Stimulated activated CD8-positive, alpha-beta memory T cell treated with anti-CD3 and anti-CD28 coated beads, Interleukin-4, amount 100 ng/mL, for 1 hour (primary cell): ENCODE measurements at places on chromosomes 3 and 15.

DNA sequence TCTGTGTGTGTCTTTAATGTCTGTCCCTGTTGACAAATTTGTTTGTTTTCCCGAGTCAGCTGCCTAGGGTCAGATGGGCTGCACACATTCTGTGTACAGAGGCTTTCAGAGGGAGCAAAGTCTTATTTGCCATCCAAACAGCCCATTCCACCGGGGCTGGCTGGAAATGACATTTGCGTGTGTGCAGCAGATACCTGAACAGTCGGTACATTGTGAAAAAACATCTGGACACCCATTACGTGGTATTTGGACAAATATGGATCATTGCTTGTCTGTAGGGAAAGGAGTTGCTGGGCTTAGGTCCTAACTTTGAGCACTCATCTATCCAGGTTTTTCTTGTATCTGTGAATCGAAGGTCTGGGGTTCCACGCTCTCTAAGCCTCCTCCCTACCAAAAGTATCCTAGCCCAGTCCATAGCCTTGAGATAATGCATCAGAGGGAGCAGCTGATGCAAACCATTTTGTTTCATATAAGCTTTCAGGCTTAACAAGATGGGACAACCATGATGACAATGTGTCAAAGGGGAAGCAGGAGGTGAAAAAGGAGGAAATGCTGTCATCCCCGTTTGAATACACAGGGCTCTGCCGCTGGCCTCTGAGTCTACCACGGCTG, 22.2 kb upstream of the CMTM8 start:
- no peak for DNase-seq

- no peak for DNase-seq
These were observed 1.0 kb upstream of the ISY1 start for GRCh38 chr3:129161860-129162271.

DNA sequence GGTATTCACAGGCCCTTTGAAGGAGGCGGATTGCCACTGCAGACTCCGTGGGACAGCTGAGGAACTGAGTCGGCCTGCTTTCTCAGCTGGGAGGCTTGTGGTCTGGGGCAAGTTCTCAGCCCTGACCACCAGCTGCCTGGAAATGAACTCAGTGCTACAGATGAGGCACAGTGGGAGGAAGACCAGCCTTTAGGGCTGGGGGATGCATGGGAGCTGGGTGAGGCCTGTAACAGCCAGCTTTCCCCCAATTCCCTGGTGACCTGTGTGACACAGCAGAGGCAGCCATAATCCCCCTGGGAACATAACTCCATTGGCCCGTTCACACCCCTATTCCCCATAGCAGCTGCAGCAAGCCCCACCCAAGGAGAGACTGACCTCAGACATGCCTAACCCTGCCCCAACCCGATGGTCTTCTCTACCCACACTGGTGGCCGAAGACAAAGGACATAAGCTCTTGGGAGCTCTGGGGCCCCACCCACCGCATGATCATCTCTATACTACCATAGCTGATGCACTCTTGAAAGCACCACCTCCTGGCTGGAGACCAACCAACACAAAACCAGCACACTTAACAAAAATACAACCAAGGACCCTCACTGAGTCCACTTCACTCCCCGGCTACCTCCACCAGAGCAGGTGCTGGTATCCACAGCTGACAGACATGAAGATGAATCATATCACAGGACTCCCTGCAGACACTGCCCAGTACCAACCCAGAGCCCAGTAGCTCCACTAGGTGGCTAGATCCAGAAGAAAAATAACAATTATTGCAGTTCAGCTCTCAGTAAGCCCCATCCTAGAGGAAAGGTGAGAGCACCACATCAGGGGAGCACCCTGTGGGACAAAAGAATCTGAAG, 24.9 kb downstream of the ZMAT3 start:
- DNase-seq = no peak

- DNase-seq = no peak
These were observed 612.9 kb upstream of the TBL1XR1 start for GRCh38 chr3:177810162-177810623.

DNA sequence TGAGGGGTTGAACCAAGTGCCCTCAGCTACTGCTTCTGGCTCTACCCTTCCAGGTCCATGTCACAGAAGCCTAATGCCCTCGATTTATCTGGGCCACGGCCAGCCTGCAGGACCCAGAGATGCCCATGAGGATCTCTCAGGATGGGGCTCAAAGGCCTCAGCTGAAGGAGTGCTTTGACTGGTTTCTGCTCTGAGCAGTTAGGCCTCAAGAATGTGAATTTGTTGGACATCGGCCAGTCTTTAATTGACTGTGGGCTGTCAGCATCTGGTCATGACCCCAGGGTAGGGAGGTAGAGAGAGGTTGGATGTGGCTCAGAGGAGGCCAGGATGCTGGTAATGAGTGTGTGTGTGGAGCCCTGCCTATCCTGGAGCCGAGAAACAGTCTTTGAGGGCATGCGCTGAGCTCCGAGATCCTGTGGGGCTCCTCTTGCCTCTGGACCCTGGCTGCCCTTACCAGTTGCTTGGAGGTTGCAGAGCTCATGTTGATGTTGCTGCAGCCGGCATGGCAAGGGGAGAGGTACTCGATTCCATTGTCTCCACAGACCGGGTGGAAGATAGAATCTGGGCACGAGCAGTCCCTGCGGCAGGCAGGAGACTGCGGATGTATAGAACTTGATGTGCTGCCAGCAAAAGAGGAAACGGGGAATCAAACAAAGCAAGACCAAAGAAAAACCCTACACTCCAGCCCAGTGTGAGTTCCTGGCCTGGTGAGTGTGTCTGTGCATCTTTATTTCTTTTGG, 49.1 kb upstream of the RAB6B start:
- no peak for DNase-seq

DNA sequence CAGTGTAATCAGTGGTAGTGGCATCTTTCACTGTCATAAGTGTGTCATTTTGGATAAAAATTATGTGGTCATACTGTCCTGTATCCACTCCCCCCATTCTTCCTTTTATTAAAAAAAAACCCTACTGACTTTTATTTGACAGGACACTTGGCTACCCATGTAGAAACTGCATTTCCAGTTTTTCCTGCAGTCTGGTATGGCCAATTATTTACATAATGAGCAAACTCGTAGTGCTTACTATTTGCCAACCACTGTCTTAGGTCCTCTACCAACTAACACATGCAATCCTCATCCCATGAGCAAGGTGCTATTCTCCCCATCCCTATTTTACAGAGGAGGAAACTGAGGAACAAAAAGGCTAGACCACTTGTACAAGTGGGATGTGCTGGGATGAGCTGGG, 129.1 kb downstream of the MECOM start:
- DNase-seq = no peak

GRCh38 chr15:33963831-33964664, 4.2 kb upstream of the CHRM5 start:
- no peak for DNase-seq

DNA sequence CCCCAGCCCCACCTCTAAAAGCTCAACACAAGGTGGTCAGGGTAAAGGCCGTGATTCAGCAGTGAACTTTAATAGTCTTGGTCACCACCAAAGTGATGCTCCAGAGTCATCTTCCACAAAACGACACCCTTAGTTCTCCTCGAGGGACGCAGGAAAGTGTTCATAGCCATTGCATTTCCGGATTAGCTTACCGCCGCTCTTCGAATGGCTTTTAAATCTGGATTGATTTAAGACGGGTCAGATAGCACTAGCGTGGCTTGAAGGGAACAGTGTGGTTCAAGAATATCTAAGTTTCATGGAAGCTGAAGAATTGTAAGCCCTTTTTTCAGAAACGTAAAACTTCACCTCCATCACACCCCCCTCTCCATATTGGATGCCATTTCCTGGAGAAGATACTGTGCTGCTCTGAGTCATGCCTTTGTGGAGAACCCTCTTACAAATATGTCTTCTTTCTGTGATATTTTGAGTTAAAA, 829 bp downstream of the RNF7 start:
- DNase-seq = no peak

DNA sequence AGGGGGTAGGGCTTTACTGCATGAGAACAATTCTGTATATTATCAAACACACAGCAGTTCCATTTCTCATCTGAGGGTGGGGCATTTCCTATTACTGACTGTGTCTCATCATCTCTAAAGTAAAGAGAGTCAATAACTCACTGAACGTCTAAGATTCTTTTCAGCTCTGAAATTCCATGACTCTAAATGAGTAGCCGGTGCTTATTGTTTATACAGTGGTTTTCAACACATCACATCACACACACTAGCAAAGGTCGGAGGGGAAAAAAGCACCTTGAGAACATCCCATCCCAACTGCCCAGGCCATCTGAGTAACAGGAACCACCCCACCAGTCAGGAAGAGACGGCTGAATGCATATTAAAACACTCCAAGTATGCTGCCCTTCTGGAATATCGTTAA, 196.0 kb downstream of the SUCLG2 start:
- no peak for DNase-seq

GRCh38 chr3:66200786-66201185, 20.0 kb upstream of the SLC25A26 start:
- no peak for DNase-seq

DNA sequence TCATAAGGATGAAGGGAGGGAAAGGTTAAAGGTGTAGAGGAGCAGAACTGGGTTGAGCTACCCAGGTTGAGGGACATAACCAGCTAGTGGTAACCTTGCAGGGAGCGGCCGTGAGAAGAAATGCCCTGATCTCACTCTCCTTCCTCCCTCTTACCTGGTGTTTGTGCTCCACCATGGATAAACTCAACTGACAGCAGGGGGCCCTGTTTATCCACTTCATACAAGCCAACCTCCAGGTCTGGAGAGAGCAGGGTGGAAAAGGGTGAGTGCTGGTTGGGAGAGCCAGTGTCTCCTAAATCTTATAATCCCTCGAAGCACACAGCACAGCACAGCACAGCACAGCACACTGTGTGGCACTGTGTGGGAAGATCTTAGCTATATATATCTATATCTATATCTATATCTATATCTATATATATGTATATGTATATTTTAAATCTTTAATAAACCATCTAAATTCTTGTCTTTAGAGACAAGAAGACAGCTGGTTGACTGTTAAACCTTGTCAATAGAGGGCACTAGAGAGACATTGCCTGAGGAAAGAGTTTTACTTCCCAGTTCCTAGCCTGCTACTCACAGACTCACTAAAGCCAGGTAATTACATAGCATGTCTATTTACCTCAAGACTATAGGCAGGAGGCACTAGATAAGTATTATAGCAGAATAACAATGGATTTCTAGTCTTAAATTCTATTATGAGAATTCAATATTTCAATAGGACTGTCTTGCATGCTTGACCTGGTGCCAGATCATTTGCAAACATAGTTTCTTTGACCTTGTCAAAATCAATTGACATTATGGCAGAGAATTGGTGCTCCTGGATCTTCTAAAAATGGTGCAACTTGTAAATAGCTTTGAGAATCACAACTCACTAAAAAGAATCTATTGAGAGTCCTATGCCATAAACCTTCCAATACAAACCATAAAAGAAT, 21.7 kb upstream of the FMN1 start:
- no peak for DNase-seq

DNA sequence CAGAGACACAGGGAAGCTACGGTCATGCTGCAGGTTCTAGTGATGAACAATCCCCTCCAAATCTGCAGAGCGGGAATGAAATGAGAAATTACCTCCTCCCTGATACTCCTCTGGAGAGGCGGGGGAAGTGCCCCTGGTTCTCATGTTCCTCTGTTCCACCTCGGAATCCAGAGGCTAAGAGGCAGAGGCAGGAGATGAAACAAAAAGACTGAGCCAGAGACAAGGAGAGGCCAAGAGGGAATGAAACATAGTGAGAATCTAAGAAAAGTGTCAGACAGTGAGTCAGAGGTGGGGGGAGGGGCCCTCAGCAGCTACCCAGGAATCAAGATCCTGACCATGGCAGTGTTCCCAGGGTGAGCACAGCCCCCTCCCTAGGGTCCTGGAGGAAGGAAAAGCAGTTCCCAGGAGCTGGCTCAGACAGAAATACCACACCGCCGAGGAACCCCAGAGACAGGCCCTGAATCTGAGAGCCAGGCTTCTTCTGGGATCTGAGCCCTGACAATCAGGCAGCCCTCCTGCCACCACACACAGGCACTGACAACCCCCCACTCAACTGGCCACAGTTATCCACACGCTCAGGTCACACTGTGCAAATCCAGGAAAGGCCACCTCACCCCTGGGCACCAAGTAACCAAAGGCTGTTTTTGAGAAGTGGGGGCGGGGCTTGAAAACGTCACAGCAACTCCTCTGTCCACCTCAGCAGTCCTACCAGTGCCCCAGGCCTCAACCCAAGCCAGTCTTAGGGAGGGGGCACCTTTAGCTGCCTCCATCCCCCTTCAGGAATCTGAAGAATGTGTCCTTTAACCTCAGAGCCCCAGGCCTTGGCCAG, 2.4 kb downstream of the CSRNP1 start:
- DNase-seq = no peak

DNA sequence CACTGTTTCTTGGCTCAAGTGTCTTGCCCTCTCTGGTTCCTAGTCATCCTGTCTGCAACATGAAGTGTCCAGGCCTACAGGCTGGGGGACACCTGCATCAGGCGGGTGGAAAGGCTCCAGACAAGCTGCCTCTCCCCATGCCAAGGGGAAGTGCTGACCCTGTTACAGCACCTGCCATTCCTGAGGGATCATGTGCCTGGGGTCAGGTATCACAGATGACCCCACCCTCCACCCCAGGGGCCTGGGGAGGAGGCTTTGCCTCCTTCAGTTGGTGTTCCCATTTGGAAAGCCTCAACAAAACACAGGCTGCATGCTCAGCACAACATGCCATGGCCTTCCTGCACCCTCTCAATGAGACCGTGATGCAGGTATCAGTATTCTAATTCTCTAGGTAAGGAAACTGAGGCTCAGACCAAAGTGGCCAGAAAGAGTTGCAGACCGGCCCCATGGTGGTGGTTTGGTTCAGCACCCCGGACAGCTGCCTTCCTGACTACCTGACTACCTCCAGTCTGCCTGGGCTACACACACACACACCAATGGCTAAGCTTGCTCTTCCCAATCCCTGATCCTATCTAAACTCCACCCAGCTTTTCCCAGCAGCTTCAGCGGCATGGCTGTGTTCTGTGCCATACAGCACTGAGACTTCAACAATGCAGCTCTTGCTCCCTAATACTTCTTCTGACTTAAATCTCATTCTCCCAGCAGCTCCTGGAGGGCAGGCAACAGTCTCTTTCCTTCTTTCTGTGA, 69.7 kb upstream of the LINGO1 start:
- DNase-seq = no peak

- DNase-seq = no peak
These were observed 28.0 kb upstream of the PLA2G4E start for GRCh38 chr15:42048821-42049200.

GRCh38 chr3:123986427-123986826, 5.5 kb downstream of the ROPN1 start:
- no peak for DNase-seq

GRCh38 chr3:87367736-87368135, 91.4 kb upstream of the POU1F1 start:
- DNase-seq = no peak

- no peak for DNase-seq
These were observed 28.4 kb downstream of the P3H2 start for GRCh38 chr3:190092250-190092649.

- DNase-seq = no peak
These were observed 85.7 kb downstream of the SPATA16 start for GRCh38 chr3:173055228-173055933.

DNA sequence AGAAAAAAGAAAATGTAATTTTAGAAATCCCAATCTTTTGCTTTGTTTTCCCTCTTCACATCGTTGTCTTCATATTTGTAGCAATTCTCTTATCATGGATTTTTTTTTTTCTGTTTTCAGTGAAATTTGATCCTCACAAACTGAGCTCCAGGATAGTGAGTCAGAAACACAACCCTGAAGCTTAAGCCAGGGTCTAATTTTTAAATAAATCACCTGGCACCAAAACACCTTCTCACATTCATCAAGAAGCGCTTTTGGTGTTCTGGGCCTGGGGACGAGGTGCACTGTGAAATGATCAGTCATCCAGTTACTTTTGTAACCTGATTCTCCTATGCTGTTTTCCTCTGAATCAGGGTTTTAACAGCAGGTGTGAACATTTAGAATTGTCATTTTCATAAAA, 87.7 kb downstream of the REC114 start:
- no peak for DNase-seq
